Heart left ventricle (tissue), 16 donors: ENCODE measurements at places on chromosomes 6 and 20. TPM values are rescaled to one million over a fixed set of nuclear protein-coding genes. Genes with fewer than 3 reads are reported as not detected.

LY6G6D gene
- total RNA-seq: not detected

RAET1E gene
- total RNA-seq: not detected

KHDC1 gene
- 1.1 TPM for total RNA-seq

TRAPPC3L gene
- 0.19 TPM for total RNA-seq

INSM1 gene
- total RNA-seq: not detected

TBX18 gene
- 4.3 TPM for total RNA-seq

GABRR2 gene
- total RNA-seq: 0.98 TPM

MYCT1 gene
- total RNA-seq: 14.6 TPM

OTOR gene
- not detected for total RNA-seq

UBE2C gene
- total RNA-seq: 1.4 TPM

ABHD16B gene
- total RNA-seq: not detected

PRKN gene
- 22.5 TPM for total RNA-seq

DLK2 gene
- 2.7 TPM for total RNA-seq

FOXA2 gene
- not detected for total RNA-seq

BFSP1 gene
- total RNA-seq: 0.13 TPM

MYBL2 gene
- 7.9 TPM for total RNA-seq

SS18L1 gene
- 12.4 TPM for total RNA-seq

CLPSL2 gene
- not detected for total RNA-seq

UFL1 gene
- 30.3 TPM for total RNA-seq

RUNX2 gene
- total RNA-seq: 0.37 TPM

TMC2 gene
- not detected for total RNA-seq

PACSIN1 gene
- 7.1 TPM for total RNA-seq

BHLHE23 gene
- total RNA-seq: not detected

ENPP3 gene
- total RNA-seq: not detected

VSTM2L gene
- total RNA-seq: 34.6 TPM
